ENCODE measurements at places on chromosomes 13 and 19.
A peak's percentile ranks its signal among the peaks of the same experiment; 100 is the strongest.

GRCh38 chr13:65724226-65724625, 1505.9 kb downstream of the PCDH9 start:
- no peak for DNase-seq

- no peak for DNase-seq
Observed at GRCh38 chr19:7072541-7072940, 3.0 kb downstream of the ZNF557 start.

- DNase-seq, result peak; percentile 50
Observed at GRCh38 chr13:24267274-24267673, 42.1 kb upstream of the C1QTNF9 start.

- no peak for DNase-seq
Observed at GRCh38 chr13:39185326-39185725, 147.1 kb downstream of the NHLRC3 start.

DNA sequence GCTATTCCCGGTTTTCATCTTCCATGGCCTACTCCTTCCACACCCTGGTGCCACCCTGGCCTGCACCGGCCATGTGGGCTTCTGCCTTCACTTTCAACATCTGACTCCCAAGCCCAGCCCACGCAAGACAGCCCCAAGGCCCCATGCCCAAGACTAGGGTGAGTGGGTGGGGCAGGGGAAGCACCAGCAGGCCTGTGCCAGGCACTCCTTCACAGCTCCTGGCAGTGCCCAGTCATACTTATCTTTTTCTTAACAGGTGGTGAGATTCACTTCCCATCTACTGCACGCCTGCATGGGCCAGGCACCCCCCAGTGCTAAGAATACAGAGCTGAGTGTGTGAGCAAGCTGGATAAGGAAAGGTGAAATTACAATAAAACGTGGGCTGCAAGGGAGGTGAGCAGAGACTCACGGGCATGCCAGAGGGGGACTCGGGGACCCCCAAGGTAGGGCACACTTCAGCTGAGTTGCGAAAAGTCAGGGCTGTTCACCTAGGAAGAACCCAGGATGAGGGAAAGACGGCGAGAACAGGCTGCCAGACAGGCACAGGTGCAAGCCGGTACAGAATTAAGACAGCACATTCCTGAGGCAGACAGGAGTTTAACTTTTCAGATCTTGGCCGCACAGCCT, 55.7 kb downstream of the COL4A1 start:
- DNase-seq, result no peak

- DNase-seq, result no peak
Observed at GRCh38 chr19:21883516-21883915, 47.5 kb upstream of the ZNF43 start.

DNA sequence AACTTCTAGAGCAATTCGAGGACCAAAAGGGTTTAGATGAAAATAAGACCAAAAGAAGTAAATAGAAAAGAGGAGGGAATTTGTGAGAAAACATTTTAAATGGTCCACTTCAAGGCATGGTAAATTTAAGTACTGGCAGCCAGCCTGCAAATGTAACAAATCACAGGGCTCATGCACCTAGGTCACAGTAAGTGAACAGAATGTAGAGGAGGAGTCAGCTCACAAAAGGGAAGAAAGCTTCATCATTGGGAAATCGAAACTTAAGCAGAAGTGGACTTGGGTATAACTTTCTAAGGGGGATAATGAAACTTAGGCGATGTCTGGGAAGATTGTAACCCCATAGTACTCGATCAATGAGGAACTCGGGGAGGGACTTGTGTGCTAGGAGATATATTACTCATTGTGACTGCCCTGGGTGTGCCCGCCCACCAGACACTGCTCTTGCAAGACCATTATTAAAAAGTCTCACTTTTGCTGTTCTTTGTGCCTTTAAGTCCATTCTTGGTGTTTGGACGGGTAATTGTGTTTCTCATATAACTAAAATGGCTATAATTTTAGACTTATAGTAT, 1053.6 kb upstream of the MIR17HG start:
- DNase-seq, result no peak

DNA sequence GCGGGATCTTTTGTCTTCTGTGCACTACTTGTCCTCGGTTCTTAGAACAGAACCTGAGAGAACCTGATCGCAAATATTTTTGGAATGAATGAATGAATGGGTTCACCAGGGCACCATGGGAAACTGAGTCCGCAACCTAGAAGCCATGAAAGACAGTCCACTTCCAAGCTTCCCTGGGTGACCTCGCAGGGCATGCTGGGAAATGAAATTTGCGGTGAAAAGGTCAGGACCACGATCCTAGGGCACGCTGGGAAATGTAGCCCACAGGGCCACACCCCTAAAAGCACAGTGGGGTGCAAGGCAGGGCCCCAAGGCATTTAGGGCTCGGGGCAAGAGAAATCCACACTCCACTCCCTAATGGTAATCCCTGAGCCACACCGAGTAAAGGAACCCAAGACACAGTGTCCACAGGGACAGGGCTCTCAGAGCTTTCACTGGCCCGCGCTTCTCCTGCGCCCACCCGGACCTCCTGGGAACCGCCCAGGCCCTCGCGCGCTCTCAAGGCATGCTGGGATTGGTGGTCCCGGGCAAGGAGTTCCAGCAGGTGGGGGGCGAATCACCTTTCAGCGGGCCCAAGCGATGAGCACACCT, 1.1 kb upstream of the PPP1R12C start:
- peak; percentile 49 for DNase-seq

GRCh38 chr19:18696023-18696422, 12.5 kb downstream of the CRTC1 start:
- no peak for DNase-seq

- DNase-seq, result no peak
Observed at GRCh38 chr19:11164296-11164695, 8.7 kb upstream of the SPC24 start.

DNA sequence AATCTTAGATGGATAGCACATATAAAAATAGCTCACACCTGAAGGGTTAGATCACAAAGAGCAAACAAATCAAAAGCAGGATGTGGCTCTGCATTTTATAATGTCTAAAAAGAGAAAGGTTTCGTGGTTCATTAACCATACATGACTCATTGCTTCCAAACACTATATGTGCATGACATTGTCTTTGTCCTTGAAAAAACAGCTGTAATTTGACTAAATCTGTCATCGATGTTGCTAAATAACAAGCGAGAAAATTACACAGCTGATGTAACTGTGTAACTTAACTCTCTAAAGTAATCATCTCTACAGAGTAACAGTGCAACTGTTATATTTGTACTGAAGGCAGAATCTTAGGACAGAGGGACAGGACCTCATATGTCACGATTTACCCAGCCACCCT, 383.1 kb upstream of the GPC6 start:
- DNase-seq, result no peak

GRCh38 chr19:7873304-7874075, 700 bp downstream of the PRR36 start:
- DNase-seq, result no peak

- peak; percentile 78 for DNase-seq
Observed at GRCh38 chr19:5967994-5968430, 9.9 kb downstream of the RANBP3 start.

DNA sequence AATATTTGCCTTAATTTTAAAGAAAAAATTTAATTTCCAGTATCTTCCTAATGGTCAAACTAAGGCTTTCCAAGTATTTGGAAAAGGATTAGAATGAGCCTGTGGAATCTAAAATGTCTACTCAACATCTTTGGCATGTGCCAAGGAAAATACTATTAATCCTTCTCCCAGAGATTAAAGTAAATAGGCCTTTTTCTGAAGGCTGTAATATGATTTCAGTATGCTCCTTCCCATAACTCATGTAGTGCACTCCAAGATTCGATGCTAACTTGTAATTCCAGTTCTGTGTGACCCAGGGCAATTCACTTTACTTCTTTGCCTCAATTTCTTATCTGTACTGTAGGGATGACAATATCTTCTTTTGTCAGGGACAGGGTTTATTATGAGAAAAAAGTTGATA, 196.9 kb downstream of the ZIC5 start:
- no peak for DNase-seq

DNA sequence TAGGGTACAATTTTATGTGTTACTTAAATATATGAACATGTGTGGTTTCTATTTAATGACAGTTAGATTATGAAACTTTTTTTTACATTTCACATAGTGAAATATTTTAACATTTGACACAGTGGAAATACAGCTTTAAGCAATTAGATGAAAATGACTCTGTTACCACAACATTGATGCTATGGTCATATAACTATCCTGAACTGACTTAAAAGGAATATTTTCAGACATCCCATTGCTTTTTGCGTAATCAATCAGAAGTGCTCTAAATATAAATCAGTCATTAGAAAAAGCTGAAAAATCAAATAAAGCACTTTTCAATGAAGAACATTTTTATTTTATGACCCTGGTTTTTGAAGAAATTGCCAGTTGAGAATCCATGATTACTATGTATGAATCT, 80.3 kb downstream of the UFM1 start:
- no peak for DNase-seq

DNA sequence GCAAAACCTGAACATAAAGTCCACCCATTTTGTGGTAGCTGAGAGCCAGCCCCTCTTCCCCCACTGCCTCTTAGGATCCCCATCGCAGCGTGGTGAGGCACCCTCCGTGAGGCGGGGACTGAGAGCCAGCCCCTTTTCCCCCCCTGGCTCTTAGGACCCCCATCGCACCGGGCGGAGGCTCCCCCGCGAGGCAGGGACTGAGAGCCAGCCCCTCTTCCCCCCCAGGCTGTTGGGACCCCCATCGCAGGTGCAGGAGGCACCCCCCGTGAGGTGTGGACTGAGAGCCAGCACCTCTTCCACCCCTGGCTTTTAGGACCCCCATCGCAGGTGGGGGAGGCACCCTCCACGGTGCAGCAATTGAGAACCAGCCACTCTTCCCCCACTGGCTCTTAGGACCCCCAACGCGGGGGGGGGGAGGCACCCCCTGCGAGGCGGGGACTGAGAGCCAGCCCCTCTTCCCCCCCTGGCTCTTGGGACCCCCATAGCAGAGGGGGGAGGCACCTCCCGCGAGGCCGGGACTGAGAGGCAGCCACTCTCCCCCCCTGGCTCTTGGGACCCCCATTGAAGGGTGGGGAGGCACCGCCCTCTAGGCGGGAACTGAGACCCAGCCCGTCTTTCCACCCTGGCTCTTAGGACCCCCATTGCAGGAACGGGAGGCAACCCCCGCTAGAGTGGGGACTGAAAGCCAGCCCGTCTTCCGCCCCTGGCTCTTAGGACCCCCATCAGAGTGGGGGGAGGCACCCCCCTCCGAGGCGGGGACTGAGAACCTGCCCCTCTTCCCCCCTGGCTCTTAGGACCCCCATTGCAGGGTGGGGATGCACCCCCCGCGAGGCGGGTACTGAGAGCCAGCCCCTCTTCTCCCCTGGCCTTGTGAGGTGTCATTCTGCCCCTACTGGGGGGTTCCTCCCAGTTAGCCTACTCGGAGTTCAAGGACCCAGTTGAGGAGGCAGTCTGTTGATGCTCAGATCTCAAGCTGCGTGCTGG, 366.4 kb upstream of the SPRY2 start:
- no peak for DNase-seq

Measured in inflammatory macrophage treated with lipopolysaccharide for 1 hour (primary cell).